NCI-H1436 (cell line): ENCODE measurements at places on chromosomes 1 and 21.

DNA sequence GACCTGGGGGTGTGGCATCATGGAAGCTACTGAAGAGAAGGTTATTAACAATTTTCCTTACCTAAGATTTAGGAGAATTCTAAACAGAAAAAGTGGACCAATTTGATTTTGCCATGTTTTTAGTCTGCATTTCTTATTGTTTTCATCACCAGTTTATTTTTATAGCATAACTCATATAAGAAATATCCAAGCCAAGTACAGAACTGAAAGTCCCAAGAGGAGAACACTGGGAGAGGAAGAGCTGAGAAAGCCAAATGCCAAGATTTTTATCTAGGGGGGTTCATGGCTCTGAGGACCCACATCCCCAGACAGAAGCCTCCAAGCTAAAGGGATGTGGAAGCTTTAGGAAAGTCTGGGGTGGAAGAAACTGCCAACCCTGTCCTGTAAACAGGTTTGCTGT, 109.4 kb upstream of the DUSP10 start:
- no peak for DNase-seq

GRCh38 chr1:79811173-79811572, 804.6 kb upstream of the ADGRL4 start:
- no peak for DNase-seq

GRCh38 chr21:45441431-45442255, 36.7 kb downstream of the COL18A1 start:
- no peak for DNase-seq

- no peak for DNase-seq
Observed at GRCh38 chr1:22792396-22793160, 81.9 kb downstream of the EPHB2 start.

DNA sequence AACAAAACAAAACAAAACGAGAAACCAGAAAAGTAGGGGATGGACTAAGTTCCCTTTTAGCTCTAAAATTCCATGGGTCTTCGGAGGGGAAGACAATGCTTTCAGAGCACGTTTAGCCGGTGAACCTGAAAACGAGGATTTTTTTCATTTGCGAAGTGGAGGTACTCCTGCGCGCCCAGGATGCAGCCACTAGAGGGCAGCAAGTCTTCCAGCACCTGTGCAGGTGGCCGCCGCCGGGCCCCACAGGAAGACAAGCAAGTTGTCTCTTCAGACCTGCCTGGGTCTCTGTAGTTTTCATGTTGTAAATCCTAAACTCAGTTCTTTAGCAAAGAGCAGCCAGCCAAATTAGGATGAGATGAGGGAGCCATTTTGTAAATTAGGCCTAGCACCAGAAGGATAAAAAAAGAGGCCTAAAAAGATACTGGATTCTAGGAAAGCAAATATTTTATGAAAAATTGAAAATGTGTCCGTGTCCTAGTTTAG, 17.7 kb upstream of the SNX27 start:
- peak; percentile 76 for DNase-seq

- no peak for DNase-seq
Observed at GRCh38 chr1:66412704-66413103, 121.2 kb upstream of the SGIP1 start.
